ENCODE measurements at places on chromosomes 6 and 20.

GRCh38 chr6:136550330-136551071 is at the start of gene MAP7:
MAP7 (minus strand) TSS chr6:136550422; CDS start chr6:136550408, 14 bp downstream.
- DNase-seq: peak; percentile 6

GRCh38 chr20:62301111-62301668 is 1.6 kb upstream of the ADRM1 start:
- DNase-seq: no peak

- no peak for DNase-seq
Measured at GRCh38 chr6:163412801-163413344, 1.6 kb upstream of the QKI start.

GRCh38 chr20:16292226-16292880 is 280.9 kb downstream of the KIF16B start:
- no peak for DNase-seq

- no peak for DNase-seq
Measured at GRCh38 chr6:156448579-156448978, 328.6 kb upstream of the ARID1B start.

GRCh38 chr20:38927902-38928578 is 1.8 kb downstream of the FAM83D start:
- no peak for DNase-seq

DNA sequence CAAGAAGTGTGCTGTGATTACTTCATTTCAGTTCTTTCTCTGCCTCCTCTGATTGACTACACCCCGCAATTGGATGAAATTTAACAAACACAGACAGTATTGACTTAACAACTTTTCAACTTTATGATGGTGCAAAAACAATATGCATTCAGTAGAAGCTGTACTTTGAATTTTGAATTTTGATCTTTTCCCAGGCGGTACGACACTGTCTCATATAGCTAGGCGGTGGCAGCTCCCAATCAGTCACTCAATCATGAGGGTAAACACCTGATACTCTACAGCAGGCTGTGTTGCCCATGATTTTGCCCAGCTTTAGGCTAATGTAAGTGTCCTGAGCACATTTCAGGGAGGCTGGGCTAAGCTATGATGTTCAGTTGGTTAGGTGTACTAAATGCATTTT is 47.6 kb upstream of the MYLIP start:
- DNase-seq: no peak

GRCh38 chr6:135871878-135872277 is 20.4 kb downstream of the PDE7B start:
- DNase-seq: no peak

DNA sequence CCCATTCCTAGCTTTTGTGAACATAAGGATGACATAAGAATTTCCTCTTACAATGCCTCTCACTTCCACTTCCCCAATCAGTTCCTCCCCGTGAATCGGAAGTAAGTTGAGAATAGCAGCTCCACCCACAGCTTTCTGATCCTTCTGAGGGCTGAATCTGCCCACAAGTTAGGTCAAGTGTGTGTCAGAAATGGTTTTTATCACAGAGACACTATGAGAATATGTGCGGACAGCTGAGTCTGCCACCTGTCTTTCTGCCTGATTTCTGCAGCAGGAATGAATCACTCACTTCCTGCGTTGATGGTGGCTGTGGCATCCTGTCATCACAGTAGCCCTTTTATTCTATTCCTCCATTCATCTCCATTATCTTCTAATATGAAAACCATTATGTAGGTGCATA is 70.2 kb downstream of the RIN2 start:
- DNase-seq: no peak

- DNase-seq: no peak
Measured at GRCh38 chr6:11639376-11640235, 102.1 kb downstream of the TMEM170B start.

DNA sequence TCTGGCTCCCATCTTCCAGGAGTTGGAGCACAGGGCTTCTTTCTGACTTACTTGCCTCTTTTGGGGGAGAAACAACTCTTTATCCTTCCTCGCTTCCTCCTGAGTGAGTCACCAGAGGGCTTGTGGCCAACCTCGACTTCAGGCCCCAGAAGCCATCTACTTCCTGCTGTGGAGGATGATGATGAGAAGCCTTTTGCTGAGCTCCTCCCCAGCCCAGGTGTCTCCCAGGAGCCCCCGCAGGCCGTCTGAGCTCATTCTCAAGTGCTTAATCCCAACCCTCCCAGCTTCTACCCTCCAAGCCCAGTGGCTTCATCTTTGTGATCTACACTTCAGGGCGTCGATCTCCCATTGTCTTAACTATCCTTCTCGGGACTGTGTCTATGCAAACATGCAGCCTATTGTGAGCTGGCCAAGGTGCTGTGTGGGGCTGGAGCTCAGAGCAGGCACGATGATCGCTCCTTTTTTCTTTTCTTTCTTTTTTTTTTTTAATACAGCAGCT is 27.9 kb downstream of the SDCBP2 start:
- no peak for DNase-seq

DNA sequence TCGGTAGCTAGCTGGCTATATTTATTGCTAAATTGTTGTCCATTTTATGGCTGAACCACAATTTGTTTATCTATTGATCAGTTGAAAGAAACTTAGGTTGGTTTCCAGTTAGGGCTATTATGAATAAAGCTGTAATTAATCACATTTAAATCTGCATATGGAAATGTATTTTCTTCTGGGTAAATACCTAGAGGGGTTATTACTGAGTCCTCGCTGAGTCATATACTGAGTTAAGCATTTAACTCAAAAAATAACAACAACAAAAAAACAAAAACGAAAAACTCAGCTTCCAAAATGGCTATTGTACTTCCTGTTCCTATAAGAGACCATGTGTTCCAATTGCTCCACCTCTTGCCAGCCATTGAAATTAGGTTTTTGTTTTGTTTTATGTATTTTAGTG is 258.2 kb downstream of the TBC1D32 start:
- DNase-seq: no peak

- no peak for DNase-seq
Measured at GRCh38 chr6:14807971-14808370, 437.9 kb upstream of the JARID2 start.

DNA sequence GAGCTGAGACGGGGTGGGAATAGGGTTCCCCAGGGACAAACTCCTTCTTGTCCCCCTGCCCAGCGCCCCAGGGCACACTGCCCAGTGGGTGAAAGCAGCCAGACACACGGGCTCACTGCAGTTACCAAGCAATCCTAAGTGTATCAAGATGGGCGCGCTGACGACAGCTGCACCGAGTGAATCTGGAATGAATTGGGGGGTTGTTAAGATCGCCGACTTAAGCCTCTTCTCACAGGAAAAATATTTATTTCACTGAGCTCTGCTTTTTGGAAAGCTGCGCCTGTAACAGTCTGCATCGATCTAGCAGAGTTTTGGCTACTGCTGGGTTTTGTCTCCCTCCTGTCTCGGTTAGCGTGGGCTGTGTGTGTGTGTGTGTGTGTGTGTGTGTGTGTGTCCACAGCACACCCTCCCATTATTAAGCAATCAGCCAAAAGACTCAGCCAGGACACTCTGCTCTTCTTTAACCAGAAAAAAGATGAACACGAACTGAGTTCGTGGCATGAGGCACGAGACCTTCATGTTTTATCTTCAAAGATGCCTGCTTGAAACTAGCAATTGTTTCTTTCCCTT is 35.9 kb downstream of the RIPOR3 start:
- DNase-seq: no peak

GRCh38 chr20:60139663-60140446 is 181.6 kb downstream of the CDH26 start:
- no peak for DNase-seq

- no peak for DNase-seq
Measured at GRCh38 chr6:34661357-34661756, 35.2 kb downstream of the ILRUN start.

- no peak for DNase-seq
Measured at GRCh38 chr6:56507517-56507916, 135.2 kb downstream of the DST start.

GRCh38 chr20:36544134-36545018 is 3.1 kb downstream of the MYL9 start:
- DNase-seq: no peak

DNA sequence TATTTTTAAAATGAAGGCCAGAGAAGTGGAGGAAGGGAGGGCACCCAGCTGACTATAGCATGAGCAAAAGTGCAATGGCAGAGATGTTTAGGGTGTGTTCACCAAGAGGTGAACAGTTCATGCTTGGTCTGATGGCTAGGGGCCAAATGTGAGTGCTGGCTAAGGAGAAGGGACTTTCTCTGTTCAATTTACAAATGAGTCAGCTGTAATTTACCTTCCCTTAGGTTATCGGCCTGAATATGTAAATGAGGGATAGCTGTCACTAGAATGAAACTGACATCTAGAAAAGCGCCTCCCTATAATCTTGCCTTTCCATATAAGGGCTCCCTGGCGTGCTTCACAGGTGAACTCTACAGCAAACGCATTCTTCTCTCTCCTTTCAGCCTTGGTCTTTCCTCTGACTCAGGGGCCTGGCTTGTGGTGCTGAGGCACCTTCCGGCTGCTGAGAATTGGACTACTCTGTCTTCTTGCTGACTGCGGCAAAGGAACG is 114.7 kb upstream of the BACH2 start:
- peak; percentile 38 for DNase-seq

DNA sequence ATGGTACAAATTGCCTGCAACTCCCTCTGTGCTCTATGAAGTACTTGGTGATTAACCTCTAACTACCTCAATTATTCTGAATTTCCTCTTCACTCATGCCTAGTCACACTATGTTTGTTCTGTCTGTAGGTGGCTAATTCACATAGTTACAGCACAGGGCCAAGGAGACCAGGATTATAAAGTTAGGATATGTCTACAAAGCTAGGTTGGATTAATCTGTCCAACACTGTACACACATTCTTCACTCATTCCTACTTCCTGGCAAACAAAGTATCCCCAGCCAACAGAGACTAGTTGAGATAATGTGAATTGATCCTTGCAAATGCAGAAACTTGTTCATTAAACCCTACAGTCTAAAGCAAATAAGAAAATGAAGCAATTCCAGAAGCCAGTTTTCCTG is 269.8 kb downstream of the HACE1 start:
- no peak for DNase-seq

DNA sequence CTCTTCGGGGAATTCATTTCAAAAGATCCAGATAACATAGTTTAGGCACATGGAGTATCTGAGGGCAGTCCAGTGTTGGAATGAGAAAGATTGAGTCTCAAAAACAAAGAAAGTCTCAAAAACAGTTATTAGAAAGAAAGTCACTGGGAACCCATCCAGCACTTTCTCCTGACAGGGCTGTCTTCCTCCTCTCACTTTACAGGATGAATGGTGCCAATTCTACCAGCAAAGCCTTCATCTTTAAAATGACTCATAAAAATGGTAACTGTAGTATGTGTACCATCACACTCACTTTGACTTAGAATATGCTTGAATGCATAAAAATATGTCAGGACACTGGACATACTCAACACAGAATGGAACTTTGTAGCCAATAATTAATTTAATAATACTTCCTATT is 71.3 kb downstream of the SLC22A3 start:
- DNase-seq: no peak

GRCh38 chr6:147127587-147127986 is 76.6 kb upstream of the STXBP5 start:
- no peak for DNase-seq

GRCh38 chr6:157625764-157626163 is 197.3 kb upstream of the SNX9 start:
- no peak for DNase-seq

DNA sequence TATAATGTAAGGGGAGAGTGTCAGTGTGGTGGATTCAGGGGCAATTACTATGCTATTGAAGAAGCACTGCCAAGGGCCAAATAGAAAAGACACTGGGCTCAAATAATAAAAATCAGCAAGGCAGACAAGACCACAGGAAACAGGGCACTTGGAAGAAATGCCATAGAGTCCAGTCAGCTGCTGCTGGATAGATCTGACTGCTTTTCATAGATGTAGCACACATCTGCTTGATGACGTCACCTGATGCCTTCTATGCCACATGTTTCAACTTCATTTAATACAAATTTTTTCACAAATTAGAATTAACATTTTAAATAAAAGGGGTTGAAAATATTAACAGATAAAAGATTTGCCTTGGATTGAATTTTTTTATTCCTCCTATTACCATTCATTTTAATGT is 23.9 kb upstream of the AHI1 start:
- DNase-seq: no peak

- no peak for DNase-seq
Measured at GRCh38 chr20:19773471-19773870, 15.4 kb downstream of the RIN2 start.

DNA sequence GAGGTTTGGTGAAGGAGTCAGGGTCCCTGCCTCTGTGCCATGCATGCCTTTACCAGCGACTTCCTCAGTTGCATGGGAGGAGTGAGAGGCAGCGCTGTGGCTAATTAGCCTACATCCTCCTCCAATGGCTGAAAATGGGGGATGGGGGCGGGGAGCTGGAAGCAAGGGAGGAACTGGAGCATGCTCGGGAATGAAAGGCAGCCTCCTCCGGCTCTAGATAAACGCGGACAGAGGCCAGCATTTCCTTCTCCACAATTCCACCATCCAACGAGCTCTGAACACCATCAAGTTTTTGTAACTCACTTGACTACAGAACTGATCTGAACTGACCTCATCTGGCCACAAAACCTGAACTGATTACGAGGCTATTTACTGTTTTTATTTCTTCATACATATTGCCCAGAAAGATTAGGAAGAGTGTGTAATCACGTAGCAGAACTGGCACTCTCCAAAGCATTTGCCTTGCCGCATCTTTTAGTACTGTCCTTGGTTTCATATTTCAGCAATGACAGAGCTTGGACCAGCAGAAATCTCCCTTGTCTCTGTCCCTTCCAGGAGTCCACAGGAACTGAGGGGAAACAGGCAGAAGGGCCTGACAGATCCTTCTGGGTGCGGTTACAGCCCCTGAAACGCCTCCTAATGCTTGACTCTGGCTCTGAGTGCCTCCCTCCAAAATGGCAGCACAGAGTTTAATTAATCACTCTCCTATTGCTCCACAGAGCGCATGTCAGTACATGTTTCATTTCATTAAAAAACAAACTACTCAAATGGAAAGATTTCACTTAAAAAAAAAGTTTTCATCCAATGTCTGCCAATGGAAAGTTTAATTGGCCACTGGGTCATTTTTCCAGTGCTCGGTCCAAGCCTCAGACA is 58.2 kb upstream of the TRAF3IP2 start:
- no peak for DNase-seq

GRCh38 chr6:11288065-11288464 is 55.6 kb upstream of the NEDD9 start:
- no peak for DNase-seq

GRCh38 chr20:18372296-18372695 is 84.0 kb downstream of the ZNF133 start:
- DNase-seq: no peak

DNA sequence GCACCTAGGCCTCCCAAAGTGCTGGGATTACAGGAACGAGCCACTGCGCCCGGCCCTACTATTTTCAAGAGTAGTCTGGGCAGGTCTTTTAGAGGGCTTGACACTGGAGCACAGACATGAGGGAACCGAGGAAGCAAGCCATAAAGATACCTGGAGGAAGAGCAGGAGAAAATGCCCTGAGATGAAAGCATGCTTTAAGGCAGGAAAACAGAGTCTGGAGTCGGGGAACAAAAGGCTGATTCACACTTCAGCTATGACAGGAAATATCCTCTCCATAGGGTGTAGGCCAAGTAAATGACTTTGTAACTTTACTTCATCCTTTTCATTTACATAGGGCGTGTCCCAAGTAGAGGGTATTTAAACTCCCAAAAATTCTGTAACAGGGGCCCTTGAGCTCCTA is 4.3 kb upstream of the SERINC3 start:
- DNase-seq: no peak

- DNase-seq: no peak
Measured at GRCh38 chr20:43977962-43978361, 63.3 kb downstream of the TOX2 start.
